ENCODE measurements at places on chromosomes 2 and 18.

DNA sequence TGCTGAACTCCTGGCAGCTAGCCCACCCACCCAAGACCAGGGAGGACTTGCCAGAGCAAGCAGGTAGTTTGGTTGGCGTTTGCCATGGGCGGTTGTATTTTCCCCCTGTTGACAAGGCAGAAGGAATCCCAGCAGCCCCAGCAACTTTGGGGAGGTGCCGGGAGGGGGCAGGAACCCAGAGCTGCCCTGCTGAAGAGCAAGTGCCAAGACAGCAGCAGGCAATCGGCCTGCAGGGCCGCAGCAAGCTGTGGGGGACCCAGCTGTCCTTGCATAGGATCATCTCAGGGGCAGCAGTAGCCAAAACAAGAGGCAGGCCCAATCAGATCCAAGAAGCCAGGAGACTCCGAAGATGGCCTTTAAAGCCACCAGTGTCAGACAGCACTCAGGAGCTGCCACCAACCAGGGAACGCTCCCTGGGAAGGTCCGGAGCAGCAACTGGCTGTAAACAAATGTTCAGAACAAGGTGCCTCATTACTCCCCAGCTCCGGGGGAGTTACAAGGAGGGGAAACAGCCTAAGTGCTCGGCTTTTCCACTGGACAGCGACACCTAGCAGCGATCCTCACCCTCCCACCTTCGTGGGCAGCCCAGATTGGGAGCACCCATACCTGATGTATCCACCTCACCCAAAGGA, 2.1 kb downstream of the ST8SIA5 start:
- DNase-seq, result no peak

- DNase-seq, result no peak
These were observed 4.4 kb downstream of the ANKRD29 start for GRCh38 chr18:23658285-23658684.

GRCh38 chr18:49960376-49960775, 147.0 kb upstream of the ACAA2 start:
- no peak for DNase-seq

DNA sequence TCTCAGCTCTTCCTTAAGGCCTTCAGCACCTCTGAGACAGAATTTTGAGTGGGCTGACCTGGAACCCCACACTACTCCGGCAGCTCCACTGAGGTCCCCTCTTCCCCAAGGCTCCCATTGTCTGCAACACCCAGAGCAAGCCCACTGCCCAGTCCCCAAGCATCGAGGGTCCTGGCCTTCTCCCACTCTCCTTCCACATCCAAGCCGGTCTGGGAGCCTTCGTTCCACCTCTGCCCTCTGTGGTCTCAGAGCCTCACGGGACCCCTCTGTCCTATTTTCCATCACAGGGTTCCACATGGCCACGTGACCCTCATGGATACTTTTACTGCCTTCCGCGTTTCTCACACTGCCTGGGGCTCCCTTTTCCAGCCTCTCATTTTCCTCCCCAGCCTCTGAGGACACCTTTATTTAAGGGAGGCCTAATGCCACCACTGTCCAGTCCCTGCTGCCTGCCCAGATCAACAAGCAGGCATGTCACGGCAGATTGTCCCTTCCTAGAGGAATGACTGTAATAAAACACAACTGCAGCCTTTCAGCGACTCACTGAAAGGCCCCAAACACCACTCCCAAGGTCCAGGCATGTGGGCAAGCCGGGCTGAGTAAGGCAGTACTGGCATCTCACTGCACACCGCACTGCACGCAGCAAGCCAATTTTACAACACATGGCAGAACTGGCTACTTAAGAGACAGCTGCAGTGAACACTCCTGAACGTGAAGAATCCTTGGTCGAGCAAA, 7.9 kb upstream of the SALL3 start:
- no peak for DNase-seq

- no peak for DNase-seq
These were observed 84.3 kb downstream of the TNS1 start for GRCh38 chr2:217918308-217919024.
